ENCODE measurements at places on chromosomes 11 and 22.

DNA sequence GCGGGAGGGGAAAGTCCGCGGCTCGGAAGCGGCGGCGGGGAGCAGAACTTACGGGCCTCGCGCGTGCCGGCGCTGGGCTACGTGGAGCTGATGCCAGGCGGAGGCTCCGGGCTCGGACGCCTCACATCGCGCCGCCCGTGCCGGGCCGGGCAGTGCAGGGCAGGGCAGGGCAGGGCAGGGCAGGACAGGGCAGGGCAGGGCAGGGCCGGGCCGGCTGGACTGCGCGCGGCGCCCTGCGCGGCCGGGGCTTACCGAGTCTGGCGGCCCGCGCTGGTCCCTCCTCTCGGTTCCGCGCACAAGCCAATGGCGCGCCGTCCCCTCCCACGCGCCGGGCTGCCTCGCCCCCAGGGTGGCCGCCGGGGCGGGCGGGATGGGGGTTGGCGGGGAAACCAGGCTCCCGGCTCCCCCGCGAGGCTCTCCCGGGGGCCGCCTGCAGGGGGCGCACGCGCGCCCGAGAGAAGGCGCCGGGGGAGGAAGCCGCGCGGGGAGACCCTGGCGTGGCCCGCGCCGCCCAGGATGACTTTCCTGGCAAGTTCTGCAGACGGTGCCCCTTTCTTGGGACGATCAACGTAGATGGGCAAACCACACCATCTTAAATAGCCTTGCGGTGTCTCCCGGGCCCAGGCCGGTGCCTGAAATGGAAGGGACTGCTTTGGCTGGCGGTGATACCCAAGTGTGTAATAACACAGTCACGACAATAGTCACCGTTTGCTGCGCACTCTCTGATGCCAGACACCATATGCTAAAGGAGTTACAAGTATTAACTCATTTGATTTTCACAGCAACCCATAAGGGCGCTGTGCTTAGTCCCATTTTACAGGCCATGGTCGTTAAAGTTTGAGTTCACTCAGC is at the start of gene TP53I11:
Gene TP53I11, minus strand, starts transcription at position 259 of the 852 bp plus-strand sequence. CDS start 12,548 bp downstream, outside the sequence.
- no peak for DNase-seq

GRCh38 chr11:78823588-78823987 is 248.9 kb upstream of the NARS2 start:
- DNase-seq, result no peak

- DNase-seq, result no peak
These were observed 49.6 kb upstream of the ALKBH3 start for GRCh38 chr11:43830928-43831440.

DNA sequence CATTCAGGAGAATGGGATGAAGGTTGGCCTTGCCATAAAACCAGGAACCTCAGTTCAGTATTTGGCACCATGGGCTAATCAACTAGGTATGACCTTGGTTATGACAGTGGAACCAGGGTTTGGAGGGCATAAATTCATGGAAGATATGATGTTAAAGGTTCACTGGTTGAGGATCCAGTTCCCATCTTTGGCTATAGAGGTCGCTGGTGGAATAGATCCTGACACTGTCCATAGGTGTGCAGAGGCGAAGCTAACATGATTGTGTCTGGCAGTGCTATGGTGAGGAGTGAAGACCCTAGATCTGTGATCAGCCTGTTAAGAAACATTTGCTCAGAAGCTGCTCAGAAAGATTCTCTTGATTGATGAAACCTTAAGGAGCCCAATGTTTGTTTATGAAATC is 5.7 kb downstream of the NF2 start:
- DNase-seq, result no peak

DNA sequence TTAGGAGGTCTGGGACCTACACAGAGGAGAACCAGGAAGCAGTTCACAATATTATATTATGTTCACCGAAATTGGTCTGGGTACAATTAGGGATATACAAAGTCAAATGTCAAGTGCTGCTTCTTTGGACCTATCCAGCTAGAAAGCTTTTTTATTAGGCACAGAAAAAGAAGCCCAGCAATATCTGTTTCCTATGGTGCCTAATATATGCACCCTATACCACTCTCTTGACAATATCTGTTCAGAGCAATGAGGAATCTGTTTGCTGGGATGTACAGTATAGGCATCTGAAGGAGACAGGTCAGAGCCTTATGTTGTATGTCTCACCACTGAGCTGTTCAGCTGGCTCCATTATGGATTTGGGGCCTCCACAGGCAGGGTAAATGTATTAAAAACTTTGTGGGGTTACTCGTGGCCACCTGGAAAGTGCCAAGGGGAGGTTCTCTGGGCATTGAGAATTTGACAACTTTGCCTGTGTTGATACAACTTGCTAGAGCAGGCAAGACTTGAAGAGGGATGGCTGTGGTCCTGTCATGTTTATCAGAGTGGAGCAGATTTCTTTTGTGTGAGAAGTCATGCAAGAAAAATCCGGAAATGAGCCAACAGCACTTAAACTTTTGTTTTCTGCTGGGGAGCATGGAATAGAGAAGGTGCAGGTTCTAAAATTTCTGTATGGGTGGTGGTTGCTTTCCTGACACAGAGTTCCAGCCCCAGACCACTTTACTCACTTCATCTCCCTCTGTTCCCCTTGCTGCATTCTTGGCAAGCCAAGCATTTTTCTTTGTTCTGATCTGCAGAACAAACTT is 10.1 kb downstream of the STIM1 start:
- no peak for DNase-seq

- no peak for DNase-seq
These were observed 40.2 kb downstream of the MCM5 start for GRCh38 chr22:35440129-35440528.

All from anterior cingulate cortex (tissue), 58 donors.